ENCODE measurements at places on chromosomes 5 and 9.
A peak's percentile ranks its signal among the peaks of the same experiment; 100 is the strongest.

DNA sequence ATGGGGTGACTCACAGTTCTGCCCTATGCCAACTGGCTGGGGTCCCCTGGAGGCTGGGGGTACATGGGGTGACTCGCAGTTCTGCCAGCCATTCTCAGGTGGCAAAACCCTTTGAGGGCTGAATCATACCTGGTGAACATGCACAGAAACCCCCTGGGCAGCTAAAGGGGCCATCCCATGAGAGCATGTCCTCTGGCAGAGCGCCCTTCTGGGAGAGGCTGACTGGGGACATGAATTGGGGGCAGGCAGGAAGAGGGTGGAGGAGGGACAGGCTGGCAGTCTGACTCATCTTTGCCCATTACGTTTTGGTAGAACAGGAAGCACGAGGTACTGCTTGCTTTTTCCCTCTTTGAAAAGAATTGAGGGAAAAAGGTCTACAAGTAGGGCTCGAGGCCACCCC is 16.7 kb downstream of the TRAF1 start:
- no peak for DNase-seq

DNA sequence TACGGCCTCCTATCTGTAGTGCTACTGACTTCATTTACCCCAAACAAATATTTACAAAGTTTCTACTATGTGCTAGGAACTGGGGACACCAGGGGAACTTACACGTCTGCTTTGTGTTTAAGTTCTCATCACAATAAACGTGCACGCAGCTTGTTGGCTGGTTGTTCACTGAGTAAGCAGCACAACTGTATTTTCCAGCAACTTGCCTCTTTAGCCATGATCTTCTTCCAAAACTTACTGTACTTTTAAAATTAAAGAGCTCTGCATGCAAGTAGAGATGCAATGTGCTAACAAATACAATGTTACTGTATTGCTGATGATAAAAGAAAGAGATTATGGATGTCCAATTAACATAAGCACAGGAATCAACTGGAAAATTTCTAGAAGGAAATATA is 62.8 kb downstream of the RAPGEF1 start:
- no peak for DNase-seq

DNA sequence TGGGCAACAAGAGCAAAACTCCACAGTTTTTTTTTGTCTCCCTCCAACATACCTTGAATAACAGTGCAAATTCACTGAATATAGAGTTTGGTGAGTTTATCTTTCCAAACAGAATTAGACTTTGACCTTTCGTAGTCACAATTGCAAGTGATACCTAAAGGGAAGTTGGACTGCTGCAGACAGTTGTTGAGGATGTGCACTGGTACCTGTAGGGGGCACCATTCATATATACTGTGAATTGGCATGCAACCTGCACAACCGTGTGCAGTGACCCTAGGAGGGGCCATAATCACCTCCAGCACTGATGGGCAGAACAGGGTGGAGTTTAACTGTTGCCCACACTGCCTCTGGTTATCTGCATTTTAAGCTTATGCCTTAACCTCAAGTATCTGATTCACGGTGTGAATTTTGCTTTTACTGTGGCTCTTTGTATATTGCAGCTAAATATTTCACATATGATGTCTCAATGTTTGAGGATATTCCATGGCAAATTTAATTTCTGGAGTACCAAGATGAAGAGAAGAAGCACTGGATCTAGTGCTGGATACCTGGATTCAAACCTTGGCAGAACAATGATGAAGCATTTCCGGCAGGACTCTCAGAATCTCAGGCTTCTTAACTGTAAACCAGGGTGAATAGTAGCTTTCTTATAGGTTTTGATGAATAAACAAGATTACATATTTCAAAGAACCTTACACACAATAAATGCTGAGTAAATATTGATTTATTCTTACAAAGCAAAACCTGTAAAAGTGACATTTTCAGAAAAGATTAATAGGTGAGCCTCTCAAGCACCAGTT is 144.3 kb downstream of the ACTBL2 start:
- DNase-seq: no peak

GRCh38 chr9:109904666-109905065 is 124.7 kb downstream of the PALM2AKAP2 start:
- no peak for DNase-seq

DNA sequence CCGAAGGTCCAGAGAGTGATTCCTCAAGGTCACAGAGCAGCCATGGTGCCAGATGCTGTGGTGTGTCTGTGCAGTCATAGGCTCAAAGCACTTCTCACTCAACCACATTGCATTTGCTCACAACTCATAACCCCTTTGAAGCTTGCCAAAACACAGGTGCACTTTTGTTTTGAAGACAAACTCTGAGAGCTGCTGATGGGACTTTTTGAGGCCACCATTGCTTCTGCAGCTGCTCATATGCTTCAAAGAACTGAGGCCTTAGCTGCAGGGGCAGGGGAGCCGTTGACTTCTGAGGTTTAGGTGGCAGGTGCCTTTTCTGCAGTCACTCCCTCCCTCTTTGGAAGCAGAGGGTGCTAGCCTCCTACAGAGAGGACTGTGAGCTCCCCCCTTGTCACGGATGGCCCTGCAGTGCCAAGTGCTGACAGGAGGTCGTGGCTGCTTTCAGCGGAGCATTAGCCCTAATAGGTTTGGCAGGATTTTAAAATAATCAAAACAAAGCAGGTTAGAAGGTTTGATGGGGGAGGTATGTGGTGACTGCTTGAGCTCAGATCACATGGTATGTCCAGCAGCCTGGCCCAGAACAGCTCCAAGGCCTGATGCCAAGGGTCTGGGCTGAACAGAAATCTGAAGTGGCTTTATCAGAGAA is 232.1 kb downstream of the MAN2A1 start:
- DNase-seq: peak; percentile 86

GRCh38 chr5:51518607-51519006 is 135.4 kb downstream of the ISL1 start:
- DNase-seq: peak; percentile 69

DNA sequence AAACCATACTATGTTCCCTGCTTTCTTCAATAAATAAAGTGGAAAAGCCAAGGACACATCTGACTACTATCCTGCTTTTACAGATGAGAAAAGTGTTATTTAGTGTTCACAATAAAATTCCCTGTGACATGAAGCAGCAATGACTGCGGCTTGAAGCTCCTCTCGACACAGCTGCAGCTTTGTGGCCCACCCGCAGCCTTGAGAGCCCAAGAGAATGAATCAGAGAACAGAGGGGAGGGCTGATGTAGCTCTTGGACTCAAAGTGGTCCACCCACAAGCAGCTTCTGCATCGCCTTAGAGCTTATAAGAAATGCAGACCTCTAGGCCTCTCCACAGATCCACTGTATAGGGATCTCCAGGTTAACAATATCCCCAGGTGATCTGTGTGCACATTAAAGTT is 181.3 kb upstream of the GNA14 start:
- no peak for DNase-seq

DNA sequence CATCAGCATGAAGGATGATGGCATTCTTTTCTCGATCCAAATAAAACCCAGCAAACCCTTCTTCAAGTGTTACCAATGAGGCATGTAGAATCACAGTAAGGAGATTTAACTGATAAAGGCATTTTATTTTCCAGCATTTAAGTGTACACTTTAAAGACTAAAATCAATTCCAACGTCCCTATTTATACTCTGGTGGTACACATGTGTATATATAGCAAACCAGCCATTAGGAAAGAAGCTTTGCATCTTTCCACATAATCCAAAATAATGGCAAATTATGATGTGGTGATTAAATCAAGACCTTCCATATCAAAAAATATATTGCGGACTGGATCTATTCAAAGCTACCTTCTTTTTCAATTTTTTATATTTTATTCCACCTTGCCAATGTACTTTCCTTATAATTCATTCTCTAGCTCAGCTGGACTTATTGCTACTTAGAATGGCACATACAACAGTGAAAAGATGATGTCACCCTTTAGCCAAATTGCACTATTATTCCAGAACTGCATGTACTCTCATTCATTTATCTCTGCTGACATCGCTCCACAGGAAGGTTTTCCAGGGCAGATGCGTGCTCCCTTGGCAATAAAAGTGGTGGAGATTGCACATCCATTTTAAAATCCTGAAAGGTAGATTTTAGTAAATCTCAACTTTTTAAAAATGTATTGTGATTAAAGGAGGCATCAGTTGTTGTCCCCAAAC is 63.3 kb upstream of the SLC30A5 start:
- no peak for DNase-seq

Measured in DMS79 treated with DMSO at 0.1 percent for 48 hours (cell line).